ENCODE measurements at places on chromosomes 16 and 17. TPM values are rescaled to one million over a fixed set of nuclear protein-coding genes. Genes with fewer than 3 reads are reported as not detected.

Gene CAPNS2
- not detected for total RNA-seq

Gene TNFSF13
- total RNA-seq: 1.9 TPM

Gene TMEM204
- total RNA-seq: 14.3 TPM

Gene CMTM1
- 15.9 TPM for total RNA-seq

Gene TBC1D3
- 7.9 TPM for total RNA-seq
